ENCODE measurements at places on chromosomes 7 and 10.

GRCh38 chr10:87882555-87883294 lies 19.3 kb downstream of the PTEN start:
- DNase-seq, result no peak

GRCh38 chr7:132321387-132321786 lies 254.9 kb downstream of the PLXNA4 start:
- no peak for DNase-seq

DNA sequence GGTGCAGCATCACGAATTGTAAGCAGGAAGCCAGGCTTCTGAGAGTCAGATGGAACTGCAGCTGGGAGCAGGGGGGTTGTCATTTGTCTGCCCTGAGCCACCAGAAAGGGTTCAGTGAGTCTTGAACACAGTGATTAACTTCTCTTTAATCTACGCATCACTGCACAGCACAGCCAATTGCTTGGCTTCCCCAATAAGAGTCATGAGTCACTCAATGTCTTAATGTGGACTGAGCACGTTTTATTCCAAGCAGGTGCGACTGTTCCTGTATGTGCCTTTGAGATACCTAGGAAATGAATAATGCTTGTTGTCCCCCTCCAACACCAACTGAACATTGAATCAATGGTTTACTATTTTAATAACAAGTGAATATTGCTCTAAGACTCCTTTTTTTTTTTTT lies 26.0 kb upstream of the PLEKHA1 start:
- no peak for DNase-seq

GRCh38 chr10:132933308-132934042 lies 8.9 kb downstream of the CFAP46 start:
- no peak for DNase-seq

GRCh38 chr10:30580241-30580640 lies 49.3 kb downstream of the LYZL2 start:
- DNase-seq, result no peak

DNA sequence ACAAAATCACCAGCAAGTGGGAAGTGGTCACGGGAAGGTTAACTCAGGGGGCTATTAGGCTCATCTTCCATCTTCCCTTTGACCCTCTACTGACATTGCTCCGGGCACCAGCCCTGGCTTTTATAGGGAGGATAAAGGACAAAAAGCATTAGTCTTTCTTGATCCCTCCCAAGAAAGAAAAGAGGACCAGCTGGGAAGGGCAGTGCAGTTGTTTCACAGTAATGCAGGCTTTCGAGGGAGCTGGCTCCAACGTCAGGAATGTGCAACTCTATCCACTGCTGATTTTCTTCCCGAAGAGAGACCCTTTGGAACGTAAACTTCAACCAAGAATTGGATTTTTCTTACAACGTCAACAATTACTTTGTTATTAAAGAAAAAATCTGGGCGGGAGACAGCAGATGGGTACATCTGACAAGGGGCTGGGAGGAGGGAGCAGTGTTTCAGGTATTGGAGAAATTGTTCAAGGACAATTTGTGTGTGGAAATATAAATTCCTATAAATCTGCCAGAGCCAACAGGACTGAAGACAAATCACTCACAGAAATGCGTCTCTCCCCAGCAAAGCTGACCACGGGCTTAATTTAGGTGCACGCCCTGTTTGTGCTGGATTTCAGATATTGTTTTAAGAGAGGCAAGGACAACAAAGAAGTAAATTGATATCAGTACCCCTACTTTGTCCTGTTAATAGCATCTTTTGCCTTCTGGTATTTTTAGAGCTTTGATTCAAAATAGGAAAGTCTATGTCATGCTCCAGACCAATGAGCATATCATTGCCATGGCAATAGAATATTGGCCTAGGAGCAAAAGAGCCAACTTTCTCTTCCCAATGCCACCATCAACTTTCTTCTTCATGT lies 23.4 kb upstream of the ARID5B start:
- DNase-seq, result no peak

DNA sequence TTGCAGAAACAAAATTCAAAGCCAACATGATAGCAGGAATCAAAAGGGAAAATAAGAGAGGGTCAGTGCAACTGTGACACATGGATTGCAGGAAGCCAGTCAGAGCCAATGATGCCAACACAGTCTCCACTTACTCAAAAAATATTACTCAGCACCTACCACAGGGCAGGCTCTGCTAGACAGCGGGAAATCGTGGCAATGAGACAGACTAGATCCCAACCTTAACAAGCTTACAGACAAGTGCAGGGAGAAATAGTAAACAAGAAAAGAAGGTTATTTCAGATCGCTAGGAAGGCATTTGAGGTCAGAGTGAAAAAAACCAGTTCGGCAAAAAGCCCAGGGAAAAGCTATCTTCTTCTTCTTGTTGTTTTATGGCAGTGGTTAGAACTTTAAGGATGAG lies 45.2 kb upstream of the NPFFR1 start:
- no peak for DNase-seq

DNA sequence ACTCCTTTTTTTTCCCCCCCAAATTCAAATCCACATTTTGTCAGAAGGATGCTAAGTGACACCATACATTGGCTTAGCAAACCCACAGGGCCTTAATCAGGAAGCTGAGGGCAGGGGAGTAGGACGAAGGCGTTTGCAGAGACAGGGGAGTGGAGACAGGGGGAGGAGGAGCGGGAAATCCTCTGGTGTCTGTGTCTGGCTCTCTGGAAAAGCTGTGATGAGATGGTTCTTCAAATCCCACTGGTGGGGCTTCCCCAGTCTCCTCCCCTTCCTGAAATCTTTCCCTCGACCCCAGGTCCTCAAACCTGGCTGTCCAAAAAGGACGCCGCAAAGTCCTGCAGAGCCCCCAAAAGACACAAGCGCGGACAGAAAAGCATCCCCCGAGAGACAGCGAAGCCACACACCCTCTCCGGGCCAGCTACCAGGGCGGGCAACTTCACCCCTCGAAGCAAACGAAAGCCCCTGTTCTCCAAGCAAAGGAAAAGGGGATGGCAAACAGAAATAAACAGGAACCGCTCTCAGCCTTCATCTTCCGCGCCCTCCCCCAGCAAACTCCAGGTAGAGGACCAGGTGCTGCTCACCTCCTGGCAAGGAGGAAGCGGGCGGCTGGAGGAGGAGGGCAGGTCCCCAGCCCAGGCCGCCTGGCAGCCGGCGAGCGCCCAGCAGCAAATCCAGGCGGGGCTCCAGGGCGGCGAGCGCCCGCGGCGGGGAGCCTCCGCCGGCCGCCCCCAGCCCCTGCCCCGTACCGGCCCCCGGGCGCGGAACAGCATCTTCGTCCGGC lies 520 bp downstream of the ELAPOR2 start:
- no peak for DNase-seq

- DNase-seq, result no peak
Observed at GRCh38 chr10:35898716-35899440, 256.8 kb upstream of the FZD8 start.

GRCh38 chr10:130809181-130809580 lies 502.3 kb downstream of the TCERG1L start:
- DNase-seq, result no peak

DNA sequence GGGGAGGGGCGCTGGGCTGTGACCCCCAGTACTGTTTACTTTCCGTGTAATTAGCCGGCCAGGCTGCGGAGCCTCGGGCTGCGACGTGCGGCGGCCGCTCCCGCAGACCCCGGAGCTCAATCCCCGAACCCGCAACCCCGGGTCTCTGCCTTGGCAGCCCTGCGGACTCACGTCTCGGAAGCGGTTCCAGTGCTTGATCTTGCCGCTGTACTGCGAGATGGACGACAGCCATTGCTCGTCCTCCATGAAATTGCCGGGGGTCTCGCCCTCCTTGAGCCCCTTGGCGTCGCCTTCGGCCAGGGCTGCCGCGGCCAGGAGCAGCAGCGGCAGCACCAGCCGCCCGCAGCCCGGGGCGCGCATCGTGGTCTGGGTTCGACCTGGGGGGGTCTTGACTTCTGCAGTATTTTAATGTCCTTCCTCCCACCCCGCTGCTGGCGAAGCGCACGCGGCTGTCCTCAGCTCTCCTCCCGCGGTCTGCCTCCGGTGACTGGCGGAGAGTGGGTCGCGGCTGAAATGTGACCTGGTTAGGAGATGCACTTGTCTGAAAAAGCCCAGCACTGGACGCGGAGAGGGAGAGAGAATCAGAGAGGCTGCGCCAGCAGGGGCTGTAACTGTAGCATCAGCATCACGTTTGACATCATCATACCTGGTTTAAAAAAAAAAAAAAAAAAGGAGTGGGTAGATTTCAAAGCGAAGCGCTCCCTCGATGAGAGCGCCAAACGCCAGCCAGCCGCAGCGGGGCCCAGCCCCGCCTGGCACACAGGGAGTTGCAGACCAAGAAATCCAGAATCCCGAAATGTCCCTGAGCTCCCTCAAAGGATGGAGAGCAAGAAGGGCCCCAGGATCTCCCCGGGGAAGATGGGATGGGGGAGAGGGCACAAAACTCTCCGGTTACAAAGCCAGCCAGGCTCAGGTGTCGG lies at the start of gene SPOCK2:
TSS of gene SPOCK2 (minus strand) at position 583 of the 920 bp plus-strand sequence. CDS start at position 360, 223 bp downstream.
- peak; percentile 47 for DNase-seq

- peak; percentile 9 for DNase-seq
Observed at GRCh38 chr10:104614245-104614831, 26.8 kb upstream of the SORCS3 start.

GRCh38 chr10:63027531-63027930 lies 105.6 kb upstream of the NRBF2 start:
- DNase-seq, result no peak

- no peak for DNase-seq
Observed at GRCh38 chr10:21467633-21468032, 57.8 kb downstream of the SKIDA1 start.

DNA sequence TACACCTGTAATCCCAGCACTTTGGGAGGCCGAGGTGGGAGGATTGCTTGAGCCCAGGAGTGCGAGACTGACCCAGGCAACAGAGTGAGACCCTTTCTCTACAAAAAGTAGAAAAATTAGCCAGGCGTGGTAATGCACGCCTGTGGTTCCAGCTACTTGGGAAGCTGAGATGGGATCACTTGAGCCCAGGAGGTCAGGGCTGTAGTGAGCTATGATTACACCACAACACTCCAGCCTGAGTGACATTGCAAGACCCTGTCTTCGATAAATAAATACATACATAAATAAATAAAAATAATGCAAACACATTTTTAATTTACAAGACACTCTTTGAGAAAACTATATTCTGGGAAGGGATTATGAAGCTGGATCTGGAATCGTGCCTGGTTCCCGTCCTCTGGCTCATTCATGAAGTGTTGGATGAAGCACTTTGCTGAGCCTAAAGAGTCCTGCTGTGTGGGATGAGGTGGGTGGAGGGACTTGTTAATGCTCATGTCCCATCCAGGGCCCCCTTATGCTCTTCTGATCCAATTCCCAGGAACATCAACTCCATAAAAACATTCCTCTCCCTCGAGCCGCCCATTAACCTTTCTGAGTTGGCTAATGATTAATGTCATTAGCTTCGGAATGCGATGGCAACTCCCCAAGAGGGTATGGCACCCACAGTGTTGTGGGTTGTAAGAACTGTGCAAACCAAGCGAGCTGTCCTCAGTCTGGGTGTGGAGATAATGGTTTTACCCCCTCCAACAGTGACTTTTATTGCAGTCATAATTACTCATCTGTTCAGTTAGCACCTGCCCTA lies 236.3 kb downstream of the BAMBI start:
- no peak for DNase-seq

GRCh38 chr10:126806498-126806897 lies 98.7 kb upstream of the DOCK1 start:
- no peak for DNase-seq

DNA sequence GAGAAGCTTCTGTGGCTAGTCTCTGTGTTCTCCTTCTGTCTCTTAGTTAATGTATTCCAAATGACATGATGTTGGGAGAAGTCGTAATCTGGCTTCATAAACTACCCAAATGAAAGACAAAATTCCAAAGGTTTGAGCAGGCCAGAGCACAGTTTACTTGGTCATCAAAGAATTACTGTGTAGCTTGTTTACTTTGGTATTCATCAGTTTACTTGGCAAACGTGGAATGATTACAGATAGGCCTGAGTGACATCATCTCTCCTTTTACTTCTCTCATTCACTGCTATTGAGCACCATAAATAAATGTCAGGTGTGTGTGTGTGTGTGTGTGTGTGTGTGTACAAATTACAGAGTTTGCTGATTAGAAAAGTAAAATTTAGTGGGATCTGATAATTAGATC lies 327.3 kb downstream of the PHTF2 start:
- no peak for DNase-seq

- no peak for DNase-seq
Observed at GRCh38 chr7:158740013-158740656, 35.5 kb upstream of the NCAPG2 start.

- DNase-seq, result no peak
Observed at GRCh38 chr10:35705051-35705450, 63.0 kb upstream of the FZD8 start.

DNA sequence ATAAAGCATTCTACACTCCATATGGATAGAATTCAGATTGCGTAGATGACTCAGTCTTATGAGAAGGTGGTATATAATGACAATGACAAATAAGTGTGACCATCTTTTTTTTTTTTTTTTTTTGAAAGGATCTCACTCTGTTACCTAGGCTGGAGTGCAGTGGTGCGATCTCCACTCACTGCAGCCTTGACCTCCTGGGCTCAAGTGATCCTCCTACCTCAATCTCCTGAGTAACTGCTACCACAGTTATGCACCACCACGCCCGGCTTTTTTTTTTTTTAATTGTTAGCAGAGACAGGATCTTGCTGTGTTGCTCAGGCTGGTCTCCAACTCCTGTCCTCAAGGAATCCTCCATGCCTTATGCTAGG lies 43.2 kb upstream of the NRP1 start:
- DNase-seq, result no peak

DNA sequence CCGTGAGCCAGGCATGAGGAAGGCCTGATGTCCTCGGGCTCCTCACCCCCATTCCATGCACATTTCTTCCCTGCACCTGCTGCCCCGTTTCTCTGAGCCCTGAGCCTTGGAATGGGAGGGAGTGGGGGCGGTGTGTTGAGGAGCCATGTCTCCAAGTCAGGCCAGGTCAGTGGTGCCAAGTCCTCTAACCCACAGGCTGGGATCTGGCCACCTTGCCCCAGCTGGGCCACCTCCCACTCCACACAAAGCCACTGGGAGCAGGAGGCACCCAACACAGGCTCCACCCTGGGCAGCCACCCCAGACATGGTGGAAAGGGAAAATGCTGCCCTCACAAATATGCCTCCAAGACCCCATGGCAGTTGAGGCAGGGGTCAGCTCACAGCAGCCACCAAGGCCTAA lies 27.7 kb downstream of the ZCCHC24 start:
- DNase-seq, result no peak

- DNase-seq, result no peak
Observed at GRCh38 chr7:90387470-90388240, 15.6 kb upstream of the CLDN12 start.

DNA sequence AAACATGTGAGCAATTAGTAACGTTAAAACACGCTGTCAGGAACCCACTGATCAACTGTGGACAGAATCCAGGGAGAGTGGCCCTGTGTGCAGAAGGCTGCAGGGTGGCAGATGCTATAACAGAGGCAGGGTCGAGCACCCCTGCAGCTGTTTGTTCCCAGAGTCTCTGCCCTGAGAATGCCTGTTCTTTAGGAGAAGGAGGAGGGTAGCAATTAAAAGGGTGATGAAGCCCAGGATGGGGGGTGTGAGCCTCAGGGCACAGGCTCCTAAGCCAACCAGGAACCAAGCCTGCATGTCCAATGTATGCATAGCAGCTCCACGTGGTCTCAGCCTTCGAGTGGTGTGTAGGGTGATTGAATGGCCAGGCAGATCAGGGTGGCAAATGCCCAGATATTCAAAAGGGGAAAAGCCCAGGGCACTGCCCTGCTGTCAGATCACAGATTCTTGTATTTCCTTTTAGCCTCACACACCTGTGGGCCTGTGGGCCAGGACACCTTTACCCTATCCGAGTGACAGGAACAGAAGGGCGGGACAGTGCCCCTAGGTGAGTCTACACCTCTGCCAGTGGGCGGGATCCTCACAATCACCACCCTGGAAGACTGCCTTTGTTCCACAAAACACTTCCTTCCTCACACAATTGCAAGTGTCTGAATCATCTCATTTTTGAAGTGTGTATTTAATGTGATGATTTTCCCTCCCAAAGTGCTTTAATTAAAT lies 7.3 kb downstream of the WDFY4 start:
- no peak for DNase-seq
